ENCODE measurements at places on chromosomes 2 and 18.
A peak's percentile ranks its signal among the peaks of the same experiment; 100 is the strongest.

GRCh38 chr2:83933749-83934148, 525.3 kb downstream of the SUCLG1 start:
- no peak overlapping the region for H3K27ac ChIP-seq
- H3K4me1 ChIP-seq: no peaks in the 10 kb centered on the region
- H3K27me3 ChIP-seq: no peaks in the 10 kb centered on the region
- no peaks in the 10 kb centered on the region for H3K36me3 ChIP-seq
- DNase-seq: no peak

GRCh38 chr2:128726236-128726635, 407.6 kb upstream of the HS6ST1 start:
- H3K27ac ChIP-seq: no peak overlapping the region
- no peak overlapping the region for H3K4me3 ChIP-seq
- DNase-seq: no peak
- H3K27me3 ChIP-seq: no peaks in the 10 kb centered on the region
- no peaks in the 10 kb centered on the region for H3K36me3 ChIP-seq

GRCh38 chr2:9188823-9189222, 17.8 kb upstream of the ASAP2 start:
- peaks cover 6% of the 10 kb centered on the region for H3K27me3 ChIP-seq
- H3K4me3 ChIP-seq: no peak overlapping the region
- no peak for DNase-seq
- H3K4me1 ChIP-seq: no peaks in the 10 kb centered on the region
- no peaks in the 10 kb centered on the region for H3K36me3 ChIP-seq

DNA sequence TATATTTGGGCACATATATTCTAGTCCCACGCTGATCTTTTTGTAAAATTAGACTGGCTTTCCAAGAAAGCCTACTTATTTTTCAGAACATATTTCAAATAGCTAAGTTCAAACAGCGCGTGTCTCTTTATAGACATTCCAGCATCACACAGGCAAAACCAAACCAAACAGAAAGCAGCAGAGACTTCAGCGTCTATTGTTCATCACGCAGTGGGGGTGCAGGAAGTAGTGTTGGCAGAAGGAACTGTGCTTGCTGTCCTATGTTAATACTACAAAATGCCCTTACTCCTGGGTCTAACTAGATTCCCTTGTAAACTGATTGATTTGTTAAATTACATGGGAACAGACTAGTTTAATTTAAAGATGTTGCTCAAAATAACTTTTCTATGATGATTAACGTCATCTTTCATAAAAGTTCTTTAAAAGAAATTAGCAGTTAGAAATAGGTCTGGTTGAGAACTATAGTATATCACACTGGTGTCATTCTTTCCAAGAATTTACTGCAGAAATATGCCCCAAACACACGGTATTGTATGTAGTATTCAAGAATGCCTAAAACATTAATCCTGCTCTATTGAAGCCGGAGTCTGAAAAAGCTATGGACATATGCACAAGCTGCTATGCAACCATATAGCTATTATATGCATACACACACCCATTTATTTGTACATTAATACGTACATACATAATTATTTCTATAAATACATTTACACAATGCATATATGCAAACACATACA, 436.3 kb downstream of the CBLN2 start:
- DNase-seq: no peak
- H3K27me3 ChIP-seq: no peaks in the 10 kb centered on the region
- H3K4me1 ChIP-seq: peaks cover 3% of the 10 kb centered on the region
- no peak overlapping the region for H3K4me3 ChIP-seq

GRCh38 chr2:8534386-8534728, 147.5 kb upstream of the ID2 start:
- no peak for DNase-seq
- H3K27me3 ChIP-seq: peaks cover 24% of the 10 kb centered on the region
- peaks cover 36% of the 10 kb centered on the region for H3K4me1 ChIP-seq
- no peaks in the 10 kb centered on the region for H3K36me3 ChIP-seq

DNA sequence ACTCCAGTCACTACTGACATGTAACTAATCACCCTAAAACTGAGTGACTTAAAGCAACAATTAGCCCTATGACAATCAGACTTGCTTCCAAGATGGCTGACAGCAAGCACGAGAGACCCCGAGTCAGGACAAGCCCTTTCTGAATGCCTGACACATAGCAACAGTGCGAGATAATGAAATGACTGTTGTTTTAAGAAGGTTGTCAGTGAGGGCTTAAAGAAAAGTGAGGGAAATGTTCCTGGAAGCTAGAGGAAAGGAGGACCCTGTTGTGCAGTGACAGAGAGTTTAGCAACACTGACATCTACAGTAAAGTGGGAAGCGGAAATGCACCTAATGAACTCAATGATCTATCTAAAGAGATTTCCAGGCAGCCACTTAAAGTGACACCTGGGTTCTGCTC, 163.1 kb downstream of the STK39 start:
- no peak overlapping the region for H3K4me3 ChIP-seq
- H3K27me3 ChIP-seq: no peaks in the 10 kb centered on the region
- H3K4me1 ChIP-seq: peaks cover 15% of the 10 kb centered on the region
- DNase-seq: no peak
- no peak overlapping the region for H3K27ac ChIP-seq

- no peak overlapping the region for H3K4me3 ChIP-seq
- H3K4me1 ChIP-seq: no peaks in the 10 kb centered on the region
- DNase-seq: no peak
- H3K27ac ChIP-seq: no peak overlapping the region
- no peaks in the 10 kb centered on the region for H3K27me3 ChIP-seq
Measured at GRCh38 chr2:23694058-23695045, 232.6 kb downstream of the ATAD2B start.

DNA sequence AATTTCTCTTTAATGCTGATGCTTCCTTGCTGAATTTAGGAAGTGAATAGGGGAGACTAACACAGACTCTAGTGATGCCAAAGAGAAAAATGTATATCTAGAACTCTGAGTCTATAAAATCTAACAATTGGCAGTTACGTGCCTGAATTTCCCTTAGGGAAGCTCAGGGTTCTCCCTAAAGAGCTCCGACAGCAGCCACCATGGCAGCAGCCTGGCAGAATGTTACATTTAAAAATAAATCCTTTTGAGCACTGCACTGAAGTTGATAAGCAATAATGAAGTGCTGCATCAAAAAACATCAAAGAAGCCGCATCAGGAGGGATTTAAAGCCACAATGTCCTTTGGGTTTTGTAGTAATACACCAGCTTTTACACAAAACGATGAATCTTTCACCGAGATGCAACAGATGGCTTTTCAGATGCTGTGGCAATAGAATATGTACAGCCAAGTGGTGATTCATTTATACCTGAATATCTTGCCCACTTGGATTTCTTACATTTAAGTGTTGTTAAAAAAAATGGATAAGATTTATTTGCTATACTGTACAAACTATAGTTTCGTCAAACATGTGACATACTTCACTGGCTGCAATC, 291.2 kb upstream of the SESTD1 start:
- no peak overlapping the region for H3K27ac ChIP-seq
- no peak for DNase-seq
- peaks cover 2% of the 10 kb centered on the region for H3K27me3 ChIP-seq
- H3K4me1 ChIP-seq: no peaks in the 10 kb centered on the region

DNA sequence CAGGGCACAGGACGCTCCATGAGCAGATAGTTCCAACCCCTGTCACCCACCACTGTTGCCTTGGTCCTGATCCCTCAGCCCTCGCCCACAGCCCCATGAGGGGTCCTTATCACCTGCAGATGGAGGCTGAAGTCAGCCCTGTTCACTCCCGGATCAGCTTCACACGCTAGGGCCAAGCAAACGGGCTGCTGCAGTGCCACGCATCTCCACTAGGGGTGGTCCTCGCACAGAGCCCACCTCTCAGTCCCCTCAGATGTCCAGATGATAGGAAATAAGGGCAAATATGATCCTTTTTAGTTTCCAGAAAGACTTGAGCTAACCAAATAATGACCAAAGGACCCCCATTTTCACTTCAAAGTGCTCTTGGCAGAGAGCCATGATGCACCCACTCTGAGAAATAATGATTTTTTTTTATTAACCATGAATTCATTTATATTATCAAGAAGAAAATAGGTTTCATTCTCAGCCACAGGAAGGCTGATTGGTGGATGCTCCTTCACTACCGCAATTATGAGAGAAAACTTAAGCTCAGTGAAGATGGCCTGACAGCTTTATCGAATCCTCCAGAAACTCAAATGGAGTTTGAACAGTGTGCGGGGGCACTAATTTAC, 71.9 kb upstream of the KLHL29 start:
- no peak for DNase-seq
- H3K27ac ChIP-seq: no peak overlapping the region
- H3K36me3 ChIP-seq: no peaks in the 10 kb centered on the region
- H3K27me3 ChIP-seq: peaks cover 5% of the 10 kb centered on the region
- no peaks in the 10 kb centered on the region for H3K4me1 ChIP-seq

DNA sequence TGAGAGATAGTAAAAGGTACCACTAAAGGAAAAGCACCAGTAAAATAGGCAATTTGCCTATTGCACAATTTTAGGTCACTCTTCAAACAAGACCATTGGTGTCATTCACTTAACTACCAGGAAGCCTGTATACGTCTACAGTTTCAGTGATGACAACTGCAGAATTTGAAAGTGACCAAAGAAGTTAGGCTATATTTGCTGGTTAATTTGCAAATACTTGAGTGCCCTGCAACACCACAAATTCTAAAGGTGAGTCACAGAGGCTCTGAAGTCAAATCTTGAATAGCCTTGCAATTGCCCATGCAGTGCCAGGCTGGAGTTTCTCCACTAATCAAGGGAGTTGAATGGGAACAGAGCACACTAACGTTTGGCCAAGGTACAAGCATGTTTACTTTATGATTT, 128.7 kb upstream of the CCDC68 start:
- H3K4me3 ChIP-seq: peak overlapping the region; percentile 9
- H3K36me3 ChIP-seq: no peaks in the 10 kb centered on the region
- no peak for DNase-seq
- peaks cover 47% of the 10 kb centered on the region for H3K4me1 ChIP-seq
- H3K27ac ChIP-seq: peak overlapping the region; percentile 38

DNA sequence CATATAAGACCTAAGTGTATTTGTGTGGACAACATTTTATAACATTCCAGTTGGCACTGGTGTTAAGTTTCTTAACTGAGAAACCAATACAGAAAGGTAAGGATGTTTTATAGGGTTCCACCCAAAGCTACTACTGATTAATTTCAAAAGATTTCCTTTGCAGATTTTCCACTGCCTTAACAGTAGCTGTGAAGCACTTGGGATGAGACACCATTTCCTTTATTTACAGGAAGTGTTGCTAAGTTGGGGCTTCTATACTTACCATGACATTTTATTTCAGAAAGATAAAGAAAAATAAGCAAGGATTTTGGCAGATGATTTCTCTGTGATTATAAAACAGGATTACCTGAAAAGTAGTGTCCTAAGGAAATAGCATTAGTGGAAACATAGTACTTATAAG, 234.3 kb downstream of the CALCRL start:
- no peak for DNase-seq
- no peaks in the 10 kb centered on the region for H3K4me1 ChIP-seq
- H3K4me3 ChIP-seq: no peak overlapping the region
- no peak overlapping the region for H3K27ac ChIP-seq

GRCh38 chr2:160621748-160622147, 128.1 kb upstream of the RBMS1 start:
- no peak overlapping the region for H3K27ac ChIP-seq
- H3K36me3 ChIP-seq: no peaks in the 10 kb centered on the region
- no peak for DNase-seq
- H3K4me3 ChIP-seq: no peak overlapping the region
- no peaks in the 10 kb centered on the region for H3K27me3 ChIP-seq

DNA sequence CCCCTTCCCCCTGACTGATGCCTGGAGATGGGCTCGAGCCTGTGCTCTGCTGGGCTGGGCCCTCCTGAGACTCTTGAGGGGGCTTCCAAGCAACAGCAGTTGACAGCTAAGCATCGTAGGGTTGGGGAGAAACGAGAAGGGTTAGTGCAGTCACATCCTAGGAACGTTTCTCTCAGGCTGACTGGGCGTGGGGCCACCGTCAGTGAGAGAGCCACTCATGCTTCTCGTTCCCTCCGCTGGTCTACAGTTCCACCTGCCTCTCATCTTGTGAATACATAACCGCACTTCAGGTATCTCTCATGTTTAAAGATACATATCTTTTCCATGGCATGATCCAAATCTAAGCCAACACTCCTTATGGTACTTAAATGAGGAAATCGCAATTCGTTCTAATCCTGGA, 66.4 kb downstream of the TRAPPC12 start:
- H3K27me3 ChIP-seq: no peaks in the 10 kb centered on the region
- peaks cover 8% of the 10 kb centered on the region for H3K4me1 ChIP-seq
- peaks cover 79% of the 10 kb centered on the region for H3K36me3 ChIP-seq
- H3K27ac ChIP-seq: no peak overlapping the region

- no peaks in the 10 kb centered on the region for H3K36me3 ChIP-seq
- H3K27ac ChIP-seq: no peak overlapping the region
- no peak for DNase-seq
- H3K4me1 ChIP-seq: no peaks in the 10 kb centered on the region
- H3K4me3 ChIP-seq: no peak overlapping the region
Measured at GRCh38 chr2:76187415-76187814, 476.7 kb upstream of the GCFC2 start.

GRCh38 chr2:179703702-179704101, 157.7 kb downstream of the ZNF385B start:
- H3K27me3 ChIP-seq: no peaks in the 10 kb centered on the region
- no peak overlapping the region for H3K27ac ChIP-seq
- H3K36me3 ChIP-seq: no peaks in the 10 kb centered on the region
- H3K4me3 ChIP-seq: no peak overlapping the region

DNA sequence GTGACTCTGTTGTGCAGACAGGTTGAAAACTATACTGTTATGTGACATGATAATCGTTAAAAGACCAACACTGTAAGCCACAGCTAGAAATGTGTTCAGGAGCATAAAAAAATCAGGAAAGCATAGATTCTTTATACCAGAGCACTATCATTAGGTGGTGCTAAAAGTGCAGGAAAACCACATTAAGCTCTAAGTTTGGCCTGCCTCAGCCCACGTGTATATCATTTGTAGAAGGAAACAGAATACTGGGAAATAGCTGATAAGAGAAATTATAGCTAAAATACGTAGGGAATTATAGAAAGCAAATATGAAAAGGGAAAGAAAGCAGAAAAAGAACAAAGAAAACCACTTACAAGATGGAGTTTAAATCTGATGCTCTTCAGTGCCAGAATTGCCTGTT, 26.5 kb upstream of the C2orf74 start:
- no peaks in the 10 kb centered on the region for H3K27me3 ChIP-seq
- no peak overlapping the region for H3K4me3 ChIP-seq

DNA sequence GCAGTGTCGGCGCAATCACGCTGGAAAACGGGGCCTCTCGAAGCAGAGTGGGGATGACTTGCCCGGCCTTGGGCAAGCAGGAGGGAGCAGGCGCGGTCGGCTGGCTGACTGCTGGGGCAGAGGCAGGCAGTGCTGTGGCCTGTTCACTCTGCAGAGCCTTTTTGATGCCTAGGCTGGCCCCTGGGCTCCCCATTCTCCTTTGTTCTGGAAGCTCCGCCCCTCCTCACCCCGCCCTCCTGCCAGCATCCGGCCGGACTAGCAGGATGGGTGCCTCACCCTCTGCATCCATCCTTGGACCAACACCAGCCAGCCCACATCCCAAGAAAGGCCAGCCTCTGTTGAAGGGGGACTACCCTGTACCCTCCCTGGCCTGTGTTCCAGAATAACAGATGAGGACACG, at the start of gene ASPRV1:
Gene ASPRV1, minus strand, starts transcription at position 136 of the 400 bp plus-strand sequence. CDS start 195 bp downstream, outside the sequence.
- no peak within 1 kb of the TSS for H3K4me3 ChIP-seq
- H3K4me1 ChIP-seq: no peaks in the 10 kb centered on the region
- DNase-seq: no peak
- peaks cover 7% of the 10 kb centered on the region for H3K27me3 ChIP-seq
- no peaks in the 10 kb centered on the region for H3K36me3 ChIP-seq

- no peaks in the 10 kb centered on the region for H3K36me3 ChIP-seq
- H3K27ac ChIP-seq: no peak overlapping the region
- no peak for DNase-seq
- no peaks in the 10 kb centered on the region for H3K27me3 ChIP-seq
- H3K4me1 ChIP-seq: no peaks in the 10 kb centered on the region
- H3K4me3 ChIP-seq: no peak overlapping the region
Measured at GRCh38 chr2:40257340-40258134, 194.4 kb downstream of the SLC8A1 start.

Measured in activated B cell treated with CpG ODN at 0.5 μM for 24 hours (primary cell).